ENCODE measurements at places on chromosomes 6 and 20. TPM values are rescaled to one million over a fixed set of nuclear protein-coding genes. Genes with fewer than 3 reads are reported as not detected.

LRRC1 gene
- 13.1 TPM for total RNA-seq

THBD gene
- 5.1 TPM for total RNA-seq

DNA sequence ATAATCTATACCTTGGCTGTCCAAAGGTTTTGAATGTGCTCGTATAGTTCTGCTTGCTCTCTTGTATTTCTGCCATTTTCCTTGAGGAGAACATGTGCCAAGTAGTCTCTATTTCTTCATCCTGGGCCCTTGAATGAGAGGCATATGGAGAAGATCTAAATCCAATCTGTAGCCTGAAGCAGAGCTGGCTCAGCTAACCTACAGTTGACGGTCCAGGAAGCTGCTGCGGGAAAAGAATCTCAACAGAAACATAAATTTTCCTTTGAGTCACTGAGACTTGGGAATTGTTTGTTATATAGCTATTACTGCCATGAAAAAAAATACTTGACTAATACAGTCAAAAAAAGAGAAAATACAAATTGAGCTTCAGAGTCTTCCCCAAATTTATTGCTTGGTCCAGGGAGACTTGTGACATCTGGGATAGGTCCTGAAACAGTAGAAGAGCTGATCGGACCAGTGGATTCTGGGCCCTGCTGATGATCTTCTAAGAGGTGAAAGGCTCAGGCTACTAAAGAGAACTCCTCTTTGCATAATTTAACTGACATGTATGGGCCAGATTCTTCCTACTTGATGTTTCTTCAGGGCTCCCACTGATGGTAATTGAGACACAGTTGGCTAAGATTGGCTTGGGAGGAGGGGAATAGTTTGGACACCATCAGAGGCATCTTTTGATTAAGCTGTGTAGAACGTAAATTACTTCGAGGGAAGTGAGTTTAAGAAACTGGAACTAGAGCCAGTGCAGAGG lies 29.9 kb upstream of the PLCB4 start:
- no peak for DNase-seq

GRCh38 chr6:74480561-74480960 lies 725.3 kb downstream of the COL12A1 start:
- no peak for DNase-seq

DNA sequence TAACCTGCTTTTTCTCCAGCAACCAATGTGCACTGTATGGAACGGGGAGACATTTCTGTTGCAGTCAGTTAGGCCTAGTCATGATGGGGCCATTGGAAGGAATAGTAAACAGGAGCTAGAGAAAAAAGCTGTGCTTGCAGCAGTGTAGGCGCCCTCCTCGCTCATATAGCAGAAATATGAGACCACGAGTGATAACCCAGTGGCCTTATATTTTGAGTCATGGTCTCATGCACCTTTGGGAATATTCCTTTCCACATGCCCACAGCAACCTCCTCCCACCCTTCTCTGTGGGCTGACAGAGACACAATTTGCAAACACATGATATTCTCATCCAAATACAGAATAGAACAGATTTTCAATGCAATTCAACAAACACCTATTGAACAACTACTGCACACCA lies 248.9 kb upstream of the CITED2 start:
- DNase-seq: no peak

- DNase-seq: no peak
Observed at GRCh38 chr6:104632588-104632987, 227.1 kb downstream of the HACE1 start.

DNA sequence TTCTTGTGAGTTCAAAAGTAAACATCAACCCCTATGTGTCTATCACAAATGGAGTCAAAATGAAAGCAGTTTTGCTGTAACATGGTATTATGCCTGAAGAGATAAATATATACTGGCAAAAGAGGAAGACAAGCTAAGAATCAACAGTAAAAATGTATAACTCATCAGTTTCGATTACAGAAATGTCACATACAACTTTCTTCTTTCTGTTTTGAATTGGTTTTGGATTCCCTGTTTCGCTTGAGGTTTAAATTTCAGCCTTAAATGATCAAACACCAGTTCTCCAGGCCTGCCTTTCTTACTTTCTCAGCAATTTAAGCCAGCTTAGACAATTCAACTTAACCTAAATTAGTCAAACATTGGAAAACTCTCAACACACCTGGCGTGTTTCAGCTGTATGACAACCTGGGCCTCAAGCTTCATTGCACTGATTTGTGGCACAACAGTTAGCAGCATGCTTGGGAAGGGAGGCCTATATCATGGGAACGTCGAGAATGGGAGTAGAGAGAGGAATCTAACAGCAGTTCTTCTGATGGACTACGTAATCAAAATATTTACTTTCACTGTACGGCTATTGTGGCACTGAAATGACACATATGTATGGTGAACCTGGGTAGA lies 51.9 kb upstream of the MARCKS start:
- no peak for DNase-seq

All from Daoy (cell line).